ENCODE measurements at places on chromosomes 5 and 9.

DNA sequence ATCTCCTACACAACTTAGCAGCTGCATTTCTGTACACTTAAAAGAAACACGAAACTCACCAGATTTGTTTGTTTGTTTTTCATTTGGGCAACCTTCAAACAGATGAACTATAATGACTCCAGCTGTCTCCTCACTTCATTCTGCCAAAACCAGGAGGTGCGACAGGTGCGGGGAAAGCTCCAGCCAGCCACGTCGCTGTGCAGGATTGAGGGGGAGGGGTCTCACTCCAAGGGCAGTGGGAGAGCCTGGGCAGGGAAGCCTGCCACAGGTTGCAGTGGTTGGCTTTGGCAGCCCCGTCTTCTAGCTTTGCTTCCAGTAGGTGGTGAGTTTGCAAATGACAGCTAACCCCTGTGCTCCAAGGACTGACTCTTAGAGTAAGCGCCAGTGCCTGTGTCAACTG lies 215.8 kb downstream of the CEMIP2 start:
- DNase-seq: no peak

DNA sequence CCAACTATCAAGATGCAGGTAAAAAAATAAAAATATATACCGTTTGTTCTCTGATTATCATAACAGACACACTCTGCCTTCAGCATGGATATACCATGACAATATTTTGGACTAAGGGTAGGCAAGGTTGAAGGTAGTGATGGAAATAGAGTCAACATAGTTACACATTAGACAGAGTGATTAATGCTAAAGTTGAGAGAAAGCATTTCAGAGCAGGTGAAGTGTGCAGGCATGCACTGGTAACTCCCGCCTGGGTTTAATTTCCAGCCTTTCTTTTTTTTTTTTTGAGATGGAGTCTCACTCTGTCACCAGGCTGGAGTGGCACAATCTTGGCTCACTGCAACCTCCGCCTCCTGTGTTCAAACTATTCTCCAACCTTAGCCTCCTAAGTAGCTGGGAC lies 458.5 kb downstream of the TLR4 start:
- DNase-seq: no peak

DNA sequence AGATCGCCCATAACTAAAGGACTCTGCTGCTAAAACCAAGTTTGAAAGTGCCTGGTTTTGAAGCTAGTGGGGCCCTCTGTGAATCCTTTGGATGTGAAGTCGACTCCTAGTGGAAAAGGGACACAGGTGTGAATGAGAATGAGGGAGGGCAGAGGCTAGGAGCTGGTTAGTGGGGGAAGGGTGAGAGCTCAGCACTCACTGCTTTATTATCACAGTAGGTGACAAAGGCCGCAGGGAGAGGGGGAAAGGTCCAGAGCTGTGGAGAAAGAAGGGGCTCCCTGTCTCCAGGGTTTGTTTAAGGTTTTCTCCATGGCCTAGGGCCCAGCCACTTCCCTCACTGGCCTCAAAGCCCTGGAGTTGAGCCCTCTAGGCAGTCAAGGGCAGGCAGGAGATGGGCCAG lies 3.5 kb downstream of the HDHD3 start:
- DNase-seq: no peak

DNA sequence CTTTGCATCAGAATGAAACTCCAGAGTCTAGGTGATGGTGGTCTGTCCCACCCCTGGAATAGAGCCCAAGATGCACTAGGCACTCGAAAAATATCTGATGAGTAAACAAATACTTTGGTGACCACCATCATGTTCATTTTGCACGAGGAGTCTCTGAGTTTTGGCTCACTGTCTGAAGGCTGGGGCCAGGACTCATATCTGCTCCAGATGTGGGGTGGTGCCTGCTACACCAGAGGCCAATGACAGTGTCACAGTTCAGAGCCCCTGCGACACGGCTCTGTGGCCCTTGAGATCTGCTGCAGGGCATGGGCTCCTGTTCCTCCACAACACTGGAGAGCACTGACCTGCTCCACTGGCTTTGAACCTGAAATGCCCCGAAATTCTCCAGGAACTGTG lies 164.6 kb downstream of the ROR2 start:
- DNase-seq: no peak

DNA sequence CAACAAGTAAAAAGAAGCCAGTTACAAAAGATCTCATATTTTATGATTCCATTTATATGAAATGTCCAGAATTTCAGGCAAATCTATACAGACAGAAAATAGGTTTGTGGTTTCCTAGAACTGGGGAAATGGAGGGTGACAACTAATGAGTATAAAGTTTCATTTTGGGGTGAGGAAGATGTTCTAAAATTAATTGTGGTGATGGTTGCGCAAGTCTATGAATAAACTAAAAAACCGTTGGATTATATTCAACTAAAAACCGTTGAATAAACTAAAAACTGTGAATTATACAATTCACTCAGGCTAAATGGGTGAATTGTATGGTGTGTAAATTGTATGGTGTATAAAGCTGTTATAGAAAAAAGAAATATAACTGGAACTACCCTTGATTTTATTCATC lies 47.6 kb downstream of the ADAMTS6 start:
- DNase-seq: no peak

DNA sequence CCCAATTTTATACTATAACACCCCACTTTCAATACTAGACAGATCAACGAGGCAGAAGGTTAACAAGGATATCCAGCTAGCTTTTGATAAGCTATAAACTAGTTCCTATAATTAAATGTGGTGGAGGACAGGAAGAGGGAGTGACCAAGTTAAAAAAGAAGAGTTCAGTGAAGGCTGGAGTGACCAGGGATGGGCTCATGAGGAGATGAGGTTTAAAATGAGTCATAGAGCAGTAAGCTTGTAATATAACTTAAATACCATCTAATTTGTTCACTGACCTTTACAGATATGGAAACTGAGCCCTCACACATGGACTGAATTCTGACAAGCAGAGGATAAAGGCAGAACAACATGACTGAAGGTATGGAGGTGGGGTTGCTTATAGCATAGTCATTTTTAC lies 284.5 kb downstream of the SPATA31D1 start:
- no peak for DNase-seq

DNA sequence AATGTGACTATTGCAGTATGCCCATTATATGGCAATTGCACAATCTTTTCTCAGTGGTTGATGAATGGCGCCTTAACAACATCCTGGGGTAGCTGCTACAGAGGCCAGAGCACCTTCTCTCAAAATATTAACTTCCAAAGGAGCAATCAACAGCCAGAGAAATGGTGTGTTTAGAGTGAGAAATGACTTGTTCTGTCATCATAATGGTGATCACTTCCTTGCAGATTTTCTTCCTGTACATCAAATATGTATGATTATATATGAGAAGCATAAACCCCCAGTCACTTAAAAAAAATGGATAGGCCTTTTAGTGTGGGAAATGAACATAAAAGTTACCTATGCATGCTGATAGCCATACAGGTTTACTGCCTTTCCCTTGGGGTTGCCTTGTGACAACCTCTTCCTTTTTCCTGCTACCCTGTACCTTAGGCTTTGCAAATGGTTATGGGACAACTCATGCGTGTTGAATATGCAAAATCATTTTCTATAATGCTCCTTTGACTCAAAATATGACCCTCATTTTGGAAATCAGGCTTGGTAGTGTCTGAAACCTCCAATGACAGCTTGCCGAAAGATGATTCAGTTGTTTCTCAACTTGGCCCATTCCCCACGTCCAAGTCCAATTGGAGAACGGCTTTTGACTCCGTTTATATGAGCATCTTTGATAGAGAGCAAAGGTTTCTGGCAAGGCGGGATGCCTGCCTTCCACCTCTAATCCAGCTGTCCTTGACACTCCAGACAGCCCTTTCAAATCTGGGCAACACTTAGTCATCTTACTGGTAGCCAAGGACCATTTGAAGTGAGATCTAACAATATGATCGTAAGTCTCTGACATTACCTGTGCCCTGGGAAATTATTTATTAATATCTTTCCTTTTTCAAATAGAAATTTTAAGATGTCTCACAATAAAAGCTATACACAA lies 69.3 kb downstream of the SLC1A1 start:
- no peak for DNase-seq

GRCh38 chr5:6181147-6181729 lies 197.1 kb downstream of the MED10 start:
- DNase-seq: no peak

DNA sequence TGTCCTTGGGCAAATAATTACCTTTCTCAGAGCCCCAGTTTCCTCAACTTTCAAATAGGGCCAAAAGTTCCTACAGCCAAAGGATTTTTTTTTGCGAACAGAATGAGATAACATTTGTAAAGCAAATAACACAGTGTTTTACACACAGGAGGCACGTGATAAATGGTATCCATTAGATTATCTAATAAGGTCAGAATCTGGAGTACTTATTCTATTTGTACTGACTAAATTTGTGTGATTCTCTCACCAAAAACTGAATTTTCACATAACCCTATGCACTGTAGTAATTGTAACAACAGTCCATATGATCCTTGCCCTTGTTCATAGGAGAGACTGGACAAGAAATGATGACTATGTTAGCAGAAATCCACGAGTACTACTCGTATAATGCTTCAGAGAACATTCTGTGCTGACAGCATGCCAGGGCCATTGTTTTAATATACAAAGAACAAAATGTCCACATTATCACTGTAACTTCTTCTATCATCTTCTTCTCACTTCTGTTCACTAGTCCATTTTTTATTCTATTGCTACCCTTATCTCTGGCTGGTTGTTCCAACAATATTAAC lies 13.9 kb upstream of the FEM1C start:
- no peak for DNase-seq

DNA sequence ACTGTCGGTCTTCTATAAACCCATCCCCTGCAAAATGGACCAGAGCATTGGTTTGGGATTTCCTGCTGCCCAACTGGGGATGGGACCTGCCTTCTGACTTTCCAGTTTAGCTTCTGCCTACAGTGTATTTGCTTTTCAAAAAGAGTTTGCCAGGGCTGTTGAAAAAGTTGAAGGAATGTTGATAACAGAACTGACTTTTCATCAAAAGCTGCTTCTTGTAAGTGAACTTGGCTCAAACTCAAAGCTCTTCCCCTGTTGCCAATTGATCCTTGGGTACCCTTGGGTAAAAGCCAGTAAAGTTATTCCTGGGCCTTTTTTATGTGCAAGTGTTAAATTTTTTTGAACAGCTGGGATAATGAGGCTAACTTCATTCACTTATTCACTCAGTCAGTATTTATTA lies 142.9 kb upstream of the SLC30A5 start:
- DNase-seq: no peak

DNA sequence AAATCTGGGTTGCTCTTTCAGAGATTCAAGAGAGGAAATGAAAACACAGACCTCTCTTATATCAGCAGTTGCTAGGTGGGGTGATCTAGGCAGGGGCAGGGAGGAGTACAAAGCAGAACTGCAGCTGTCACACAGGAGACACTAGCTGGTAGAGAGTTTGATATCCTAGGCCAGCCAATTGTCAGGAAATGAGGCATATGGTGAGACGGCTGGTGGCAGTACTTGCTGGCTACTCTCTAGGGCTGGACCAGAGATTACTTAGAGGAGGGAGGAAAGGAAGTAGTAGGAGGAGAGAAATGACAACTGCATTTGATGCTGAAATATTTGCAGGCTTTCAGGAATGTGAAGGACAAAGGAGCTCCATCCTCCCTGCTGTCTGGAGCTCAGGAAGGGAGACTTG lies 113.8 kb downstream of the TRIM32 start:
- no peak for DNase-seq

DNA sequence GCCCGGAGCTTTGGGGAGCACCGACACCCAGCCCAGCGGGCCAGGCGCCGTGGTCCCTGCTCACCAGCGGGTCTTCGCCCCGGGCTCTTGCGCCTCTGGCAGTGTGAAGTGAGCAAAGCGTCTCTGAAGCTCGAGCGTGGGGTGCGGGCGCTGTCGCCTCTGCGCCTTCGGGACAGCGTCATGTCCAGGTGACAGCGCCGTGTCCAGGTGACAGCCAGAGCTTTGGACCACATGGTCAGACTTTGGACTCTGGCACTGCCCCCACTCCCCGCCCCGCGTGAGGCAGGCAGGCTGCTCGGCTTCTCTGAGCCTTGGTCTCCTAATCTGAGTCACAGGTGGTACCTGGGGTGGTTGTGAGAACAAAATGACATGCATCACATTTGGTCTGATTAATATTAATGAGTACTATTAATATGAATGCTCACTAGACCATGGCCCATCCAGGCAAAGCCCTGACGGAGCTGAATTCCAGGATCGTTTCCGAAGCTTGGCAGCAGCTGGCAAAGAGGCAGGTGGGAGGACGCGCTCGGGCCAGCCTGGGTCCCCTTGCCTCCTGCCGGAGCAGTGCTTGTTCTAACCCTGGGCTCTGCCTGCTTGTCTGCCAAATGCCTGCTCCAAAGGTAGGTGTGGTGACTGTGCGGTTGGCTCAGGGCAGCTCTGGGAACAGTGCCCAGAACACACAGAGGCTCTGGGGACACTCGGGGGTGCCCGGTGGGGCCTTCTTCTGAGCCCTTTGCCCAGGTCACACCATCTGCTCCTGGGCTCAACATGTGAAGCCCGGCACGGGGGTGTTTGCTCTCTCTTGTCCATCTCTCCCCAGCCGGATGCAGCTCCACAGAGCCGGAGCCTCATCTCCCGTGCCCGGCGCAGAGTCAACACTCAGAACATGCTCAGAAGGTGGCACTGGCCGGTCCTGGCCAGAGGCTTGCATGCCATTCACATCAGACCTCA lies 157.1 kb downstream of the OLFM1 start:
- no peak for DNase-seq

GRCh38 chr9:2406252-2406651 lies 215.3 kb upstream of the VLDLR start:
- DNase-seq: no peak

DNA sequence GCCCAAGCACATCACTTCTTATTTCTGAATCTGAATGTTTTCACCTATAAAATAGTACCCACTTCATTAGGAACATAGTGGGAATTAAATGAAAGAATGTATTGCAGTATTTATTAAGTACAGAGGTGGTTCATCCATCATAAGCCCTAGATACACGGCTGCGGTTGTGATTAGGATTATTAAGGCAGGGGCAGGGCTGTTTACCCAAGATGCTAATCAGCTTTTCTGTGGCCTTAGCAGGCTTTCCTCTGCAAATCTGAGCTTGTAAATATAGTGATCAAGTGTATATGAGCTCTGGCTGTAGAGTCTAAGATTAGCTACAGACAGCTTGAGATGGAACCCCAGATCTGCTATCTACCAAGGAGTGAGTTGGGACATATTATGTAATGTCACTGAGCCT lies 124.1 kb upstream of the ADRA1B start:
- DNase-seq: no peak

GRCh38 chr5:73333944-73334703 lies 114.5 kb downstream of the FOXD1 start:
- DNase-seq: no peak

- no peak for DNase-seq
Observed at GRCh38 chr5:14204785-14205321, 61.7 kb downstream of the TRIO start.

DNA sequence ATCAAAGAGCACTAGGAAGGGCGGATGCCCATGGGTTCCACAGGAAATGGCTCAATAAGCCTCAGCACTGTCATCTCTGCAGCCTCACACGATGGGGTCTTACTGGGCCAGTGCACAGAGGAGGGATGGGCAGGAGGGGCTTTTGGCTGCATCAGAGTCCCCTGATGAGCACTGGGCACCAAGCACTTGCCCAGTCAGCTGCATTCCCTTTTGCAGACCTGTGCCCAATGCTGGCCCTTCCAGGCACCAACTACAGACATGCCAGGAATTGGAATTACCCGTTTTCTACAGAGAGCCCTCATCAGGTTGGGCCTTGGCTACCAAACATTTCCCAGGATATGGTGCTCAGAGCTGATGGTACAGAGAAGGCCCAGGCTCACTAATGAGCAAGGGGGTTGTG lies 182.5 kb downstream of the HSPA4 start:
- no peak for DNase-seq

- no peak for DNase-seq
Observed at GRCh38 chr5:10324518-10325370, 17.0 kb upstream of the CMBL start.
